ENCODE measurements at places on chromosomes 16 and 17.
A peak's percentile ranks its signal among the peaks of the same experiment; 100 is the strongest.

GRCh38 chr17:73940511-73940910 is 263.0 kb upstream of the RPL38 start:
- DNase-seq = no peak

GRCh38 chr16:56874800-56875199 is 9.8 kb downstream of the SLC12A3 start:
- peak; percentile 94 for DNase-seq

GRCh38 chr16:67149276-67150046 is 1.3 kb downstream of the B3GNT9 start:
- DNase-seq = no peak

- no peak for DNase-seq
Measured at GRCh38 chr17:3845291-3845620, 790 bp downstream of the NCBP3 start.

DNA sequence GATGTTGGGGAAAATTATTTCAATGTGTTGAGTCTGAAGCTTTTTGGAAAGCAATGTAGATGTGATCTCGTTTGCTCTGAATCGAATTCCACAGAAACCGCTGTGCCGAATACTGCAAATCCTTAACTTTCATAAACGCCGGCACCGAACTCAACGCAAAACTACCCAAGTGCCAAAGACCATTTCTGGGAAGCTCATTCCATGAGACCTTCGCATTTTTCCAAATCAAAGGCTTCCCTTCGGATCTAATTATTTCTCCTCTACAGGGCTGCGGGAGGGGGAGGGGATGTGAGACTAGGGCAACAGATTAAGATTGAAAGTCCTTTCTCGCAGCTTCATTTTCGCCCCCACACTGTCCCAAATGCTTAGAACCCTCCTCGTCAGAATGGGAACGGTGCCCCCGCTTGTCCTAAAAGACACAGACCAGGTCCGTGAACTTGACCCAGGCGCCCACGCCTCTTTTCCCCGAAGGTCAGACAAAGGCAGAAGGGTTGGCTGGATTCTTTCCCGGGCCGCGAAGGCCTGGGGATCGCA is 4.0 kb downstream of the PRAC1 start:
- no peak for DNase-seq

GRCh38 chr16:17453364-17454038 is 17.3 kb downstream of the XYLT1 start:
- no peak for DNase-seq

DNA sequence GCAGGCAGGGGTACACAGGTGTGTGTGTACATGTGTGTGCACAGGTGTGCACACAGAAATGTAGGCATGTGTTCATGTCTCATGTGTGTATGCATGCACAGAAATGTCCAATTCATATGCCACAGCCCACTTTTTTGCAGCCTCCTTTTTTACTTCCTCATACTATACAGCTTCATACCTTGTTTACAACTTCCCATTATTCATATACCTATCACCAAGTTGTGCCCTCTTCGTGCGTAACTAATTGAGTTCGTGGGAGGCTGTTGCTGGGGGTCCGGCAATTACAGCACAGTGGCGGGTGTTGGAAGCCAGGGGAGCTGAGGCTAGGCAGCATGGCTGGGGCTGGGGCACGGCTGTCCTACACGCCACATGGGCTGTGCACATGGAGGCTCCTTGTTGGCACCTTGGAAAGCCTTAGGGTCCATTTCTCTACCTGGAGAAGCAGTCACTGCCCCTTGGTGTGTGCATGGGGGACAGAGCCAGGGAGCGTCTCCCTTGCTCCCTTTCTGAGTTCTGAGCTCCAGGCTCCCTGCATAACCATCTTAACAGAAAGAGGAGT is 266.7 kb downstream of the ENGASE start:
- no peak for DNase-seq

GRCh38 chr16:17063201-17064139 is 407.3 kb downstream of the XYLT1 start:
- no peak for DNase-seq

Data from SK-N-DZ (cell line).